ENCODE measurements at places on chromosomes 5 and 9. TPM values are rescaled to one million over a fixed set of nuclear protein-coding genes. Genes with fewer than 3 reads are reported as not detected.

TMC1 gene
- total RNA-seq = 0.93 TPM

SLC34A1 gene
- not detected for total RNA-seq

NUTM2G gene
- not detected for total RNA-seq

TNFSF8 gene
- total RNA-seq = not detected

EIF4E1B gene
- not detected for total RNA-seq

GCNT4 gene
- total RNA-seq = 3.5 TPM

CNTNAP3B gene
- 25.0 TPM for total RNA-seq

DNAJC21 gene
- total RNA-seq = 41.5 TPM

INSYN2B gene
- total RNA-seq = 1.4 TPM

CD274 gene
- 2.4 TPM for total RNA-seq

C9orf153 gene
- 0.26 TPM for total RNA-seq

SV2C gene
- total RNA-seq = under 0.01 TPM

NIPAL4 gene
- total RNA-seq = not detected

ELAVL2 gene
- 0.12 TPM for total RNA-seq

PCDHGA3 gene
- 2.9 TPM for total RNA-seq

RASEF gene
- total RNA-seq = 0.06 TPM

CARD6 gene
- total RNA-seq = 20.9 TPM

CAVIN4 gene
- total RNA-seq = 1.2 TPM

FOXD1 gene
- 0.44 TPM for total RNA-seq

PCA3 gene
- total RNA-seq = 0.26 TPM

PCDHB13 gene
- 1.1 TPM for total RNA-seq

PCDHGB2 gene
- 5.9 TPM for total RNA-seq

LECT2 gene
- not detected for total RNA-seq

SPATA31A6 gene
- not detected for total RNA-seq

EGR1 gene
- total RNA-seq = 16.2 TPM

LHX3 gene
- not detected for total RNA-seq

PCDHGC5 gene
- total RNA-seq = 3.4 TPM

DEPDC1B gene
- total RNA-seq = 4.9 TPM

IFNA4 gene
- not detected for total RNA-seq

CKMT2 gene
- total RNA-seq = 2.8 TPM

ACOT12 gene
- not detected for total RNA-seq

NR4A3 gene
- total RNA-seq = 2.4 TPM

DMRTA1 gene
- total RNA-seq = 0.06 TPM

MARCOL gene
- total RNA-seq = not detected

PCDHA11 gene
- total RNA-seq = 0.06 TPM

TAF9 gene
- 87.4 TPM for total RNA-seq

FOXI1 gene
- total RNA-seq = not detected

CTSL gene
- total RNA-seq = 696 TPM

MED22 gene
- total RNA-seq = 14.8 TPM

ANKDD1B gene
- 1.3 TPM for total RNA-seq

PDZD2 gene
- total RNA-seq = 0.19 TPM

PCDHB4 gene
- total RNA-seq = 0.68 TPM
